Choroid plexus epithelial cell (primary cell): ENCODE measurements at places on chromosomes 5 and 9.

DNA sequence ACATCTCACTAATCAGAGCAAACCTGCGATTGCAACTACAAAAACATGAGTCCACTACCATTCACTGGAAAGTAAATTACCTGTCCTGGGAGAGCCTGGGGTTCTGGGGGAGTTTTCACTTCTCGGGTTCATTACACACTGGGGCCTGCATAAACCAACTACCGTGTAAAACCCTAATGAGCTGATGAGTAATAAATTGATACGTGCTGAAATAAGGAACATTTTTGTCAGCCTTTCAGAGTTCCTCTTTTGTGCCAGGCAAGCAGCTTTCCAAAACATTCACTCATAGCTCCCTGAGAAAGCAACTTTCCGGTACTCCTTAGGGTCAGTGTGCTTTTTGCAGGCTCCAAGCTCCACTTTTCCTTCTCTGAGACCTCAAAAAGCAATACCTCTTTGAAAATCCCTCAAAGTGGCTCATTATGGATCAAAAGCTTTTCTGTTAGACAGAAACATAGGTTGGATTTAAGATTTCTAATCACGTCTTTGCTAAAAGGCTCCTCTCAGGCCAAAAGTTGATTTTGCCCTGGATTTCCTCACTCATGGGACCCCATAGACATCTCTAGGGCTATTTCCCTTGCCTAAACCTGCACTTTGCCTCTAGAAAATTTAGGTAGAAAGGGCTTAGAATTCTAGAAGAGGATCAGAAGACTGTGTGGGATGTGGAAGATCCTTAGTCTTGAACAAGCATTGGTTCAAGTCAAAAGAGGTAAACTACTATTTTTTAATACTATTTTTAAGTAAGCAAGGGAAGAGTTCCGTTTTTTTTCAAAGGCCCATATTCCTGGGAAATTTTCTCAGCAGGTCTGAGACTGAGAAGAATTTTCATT, 74.8 kb downstream of the ST8SIA4 start:
- no peak for DNase-seq

- DNase-seq, result peak; percentile 19
Measured at GRCh38 chr5:37836592-37837413, 3.0 kb downstream of the GDNF start.

DNA sequence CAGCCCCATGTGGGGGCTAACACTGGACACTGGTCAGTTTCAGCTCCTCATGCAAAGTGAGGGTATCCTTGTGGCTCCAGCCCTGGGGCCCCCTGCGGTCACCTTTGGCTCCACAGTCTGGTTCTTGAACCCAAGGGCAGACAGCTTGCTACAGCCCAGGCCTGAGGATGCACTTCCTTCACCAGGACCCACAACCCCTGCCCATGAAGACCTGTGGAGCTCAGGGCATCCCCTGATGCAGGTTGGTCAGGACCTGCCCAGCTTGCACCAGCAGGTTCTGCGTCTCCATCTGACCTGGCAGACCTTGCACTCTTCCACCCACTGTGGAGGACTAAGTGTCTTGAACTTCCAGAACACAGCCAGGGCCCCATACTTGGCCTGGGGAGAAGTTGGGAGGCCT, 3.7 kb upstream of the MRNIP start:
- DNase-seq, result no peak

DNA sequence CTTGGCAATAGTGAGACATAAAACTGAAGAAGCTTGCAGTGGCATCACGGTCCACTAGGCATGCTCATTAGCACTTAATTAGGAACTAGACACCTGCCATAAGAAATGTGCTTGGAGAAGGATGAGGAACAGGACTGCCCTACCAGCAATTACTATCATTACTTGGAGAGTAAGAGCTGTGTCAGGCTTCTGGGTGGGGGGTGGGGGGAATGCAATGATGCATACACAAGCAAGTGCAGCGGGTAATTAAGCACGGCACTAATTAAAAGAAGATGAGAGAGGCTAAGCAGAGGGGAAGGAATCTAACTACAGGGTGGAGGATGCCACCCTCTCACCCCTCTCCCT, 53.1 kb downstream of the TLE1 start:
- no peak for DNase-seq

- DNase-seq, result no peak
Measured at GRCh38 chr5:76081811-76082771, 1.1 kb upstream of the SV2C start.

DNA sequence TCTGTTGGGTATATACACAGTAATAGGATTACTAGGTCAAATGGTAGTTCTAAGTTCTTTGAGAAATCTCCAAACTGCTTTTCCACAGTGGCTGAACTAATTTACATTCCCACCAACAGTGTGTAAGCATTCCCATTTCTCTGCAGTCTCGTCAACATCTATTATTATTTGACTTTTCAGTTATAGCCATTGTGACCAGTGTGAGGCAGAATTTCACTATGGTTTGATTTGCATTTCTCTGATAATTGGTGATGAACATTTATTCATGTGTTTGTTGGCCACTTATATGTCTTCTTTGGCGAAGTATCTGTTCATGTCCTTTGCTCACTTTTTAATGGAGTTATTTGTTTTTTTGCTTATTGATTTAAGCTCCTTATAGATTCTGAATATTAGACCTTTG, 596.2 kb upstream of the DAB2 start:
- DNase-seq, result peak; percentile 23

DNA sequence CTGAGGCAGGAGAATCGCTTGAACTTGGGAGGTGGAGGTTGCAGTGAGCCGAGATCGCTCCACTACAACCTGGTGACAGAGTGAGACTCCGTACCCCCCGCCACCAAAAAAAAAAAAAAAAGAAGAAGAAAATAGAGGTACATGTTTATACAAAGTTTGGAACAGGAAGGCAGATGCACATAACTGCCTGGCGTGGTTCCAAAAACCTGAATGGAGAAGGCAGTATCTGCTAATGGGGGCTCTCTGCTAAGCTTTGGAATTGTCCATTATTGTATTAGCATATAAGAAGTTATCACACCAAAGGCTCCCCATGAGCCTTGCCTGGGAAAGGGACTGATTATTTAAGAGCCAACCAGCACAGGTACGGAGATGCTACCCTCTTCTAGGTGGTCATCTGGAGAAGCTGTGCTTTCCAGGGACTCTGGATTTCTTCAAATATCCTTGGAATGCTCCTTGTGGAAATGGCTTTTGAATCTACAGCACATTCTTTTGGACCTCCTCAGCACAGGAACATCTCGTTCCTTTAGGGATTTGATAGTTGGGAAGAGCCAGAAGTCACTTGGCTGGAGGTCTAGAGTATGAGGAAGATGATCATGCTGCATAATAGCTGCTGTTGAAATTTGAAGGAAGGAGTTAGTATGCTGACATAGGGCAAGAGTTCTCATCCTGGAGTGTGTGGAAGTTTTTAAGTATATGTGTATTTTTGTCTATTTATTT, 42.5 kb upstream of the ABCA1 start:
- no peak for DNase-seq

- DNase-seq, result no peak
Measured at GRCh38 chr9:107178293-107178692, 104.8 kb upstream of the RAD23B start.

- DNase-seq, result no peak
Measured at GRCh38 chr9:70475211-70475610, 60.8 kb upstream of the KLF9 start.

- DNase-seq, result no peak
Measured at GRCh38 chr9:114496011-114496410, 9.3 kb downstream of the WHRN start.

DNA sequence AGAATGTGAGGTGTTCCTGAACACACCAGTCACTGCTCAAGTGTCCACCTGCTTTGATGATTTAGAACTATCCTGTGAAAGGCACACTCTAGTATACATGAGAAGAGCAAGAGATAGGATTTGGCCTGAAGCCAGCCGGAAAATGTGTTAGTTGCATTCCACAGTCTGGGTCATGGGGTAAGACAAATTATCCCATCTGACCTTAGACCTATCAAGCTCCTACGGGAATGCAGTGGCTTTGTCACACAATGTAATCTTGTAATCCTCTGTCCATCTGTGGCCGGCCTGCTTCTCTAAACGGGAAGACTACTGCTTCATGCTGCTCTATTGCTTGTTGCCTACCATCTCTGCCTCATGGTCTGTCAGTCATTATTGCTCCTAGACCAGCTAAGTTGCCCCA, 92.4 kb upstream of the PRRC1 start:
- DNase-seq, result peak; percentile 47

DNA sequence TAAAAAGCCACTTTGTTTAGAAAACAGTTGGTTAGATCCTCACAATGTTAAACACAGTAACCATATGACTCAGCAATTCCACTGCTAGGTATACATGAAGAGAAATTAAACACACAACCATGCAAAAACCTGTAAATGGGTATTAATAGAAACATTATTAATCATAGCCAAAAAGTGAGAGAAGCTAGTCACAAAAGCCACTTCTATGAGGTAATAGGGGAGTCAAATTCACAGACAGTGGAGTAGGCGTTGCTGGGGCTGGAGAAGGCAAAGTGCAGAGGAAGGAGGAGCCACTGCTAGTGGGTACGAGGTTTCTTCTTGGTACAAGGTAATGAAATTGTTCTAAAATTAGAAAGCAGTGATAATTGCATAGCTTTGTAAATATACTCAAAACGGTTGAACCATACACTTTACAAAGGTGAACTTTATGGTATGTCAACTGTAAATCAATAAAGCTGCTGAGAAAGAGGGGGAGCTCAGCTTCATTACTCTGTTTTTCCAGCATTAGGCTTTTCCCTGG, 364.4 kb downstream of the GADD45G start:
- no peak for DNase-seq

- DNase-seq, result peak; percentile 87
Measured at GRCh38 chr5:10518347-10518746, 45.5 kb upstream of the ANKRD33B start.

- peak; percentile 16 for DNase-seq
Measured at GRCh38 chr5:151448038-151448985, 909 bp downstream of the SLC36A1 start.

DNA sequence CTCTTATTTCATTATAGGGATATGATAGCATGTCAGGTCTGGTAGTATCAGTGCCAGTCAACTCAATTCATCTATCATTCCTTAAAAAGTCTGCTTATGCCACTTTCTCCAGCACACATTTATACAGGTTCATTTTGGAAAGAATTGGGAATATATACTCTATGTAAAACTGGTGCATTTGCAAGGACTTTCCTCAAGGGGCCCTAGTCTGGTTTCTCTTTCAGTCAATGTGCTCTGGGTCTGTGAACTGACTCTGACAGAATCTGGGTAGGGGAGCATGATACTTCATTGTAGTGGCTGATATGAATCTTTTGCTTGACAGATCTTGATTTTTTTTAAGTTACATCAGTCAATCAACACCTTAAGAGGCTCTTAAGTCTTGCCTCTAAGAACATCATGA, 313.9 kb downstream of the HTR1A start:
- DNase-seq, result no peak

DNA sequence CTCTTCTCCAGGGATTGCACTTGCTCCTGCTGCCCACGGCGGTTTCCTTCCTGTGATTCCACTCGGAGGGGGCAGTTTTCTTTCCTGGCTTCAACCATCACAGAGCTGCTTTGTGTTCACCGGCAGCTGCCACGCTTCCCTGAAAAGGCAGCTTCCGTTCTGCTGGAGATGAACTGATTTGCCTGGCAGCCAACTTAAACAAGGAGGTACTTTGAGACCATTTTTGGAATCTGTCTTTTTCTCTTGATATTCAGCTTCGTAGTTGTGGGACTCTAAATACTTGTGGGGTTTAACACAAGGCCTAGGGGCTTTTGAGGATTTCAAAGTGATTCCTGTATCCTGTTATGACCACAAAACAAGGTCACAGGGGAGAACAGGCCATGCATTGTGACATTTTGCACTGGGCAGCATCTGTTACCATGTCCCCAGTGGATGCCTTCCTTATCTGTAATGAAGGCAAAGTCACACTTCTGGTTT, 192.0 kb downstream of the MTRR start:
- no peak for DNase-seq

DNA sequence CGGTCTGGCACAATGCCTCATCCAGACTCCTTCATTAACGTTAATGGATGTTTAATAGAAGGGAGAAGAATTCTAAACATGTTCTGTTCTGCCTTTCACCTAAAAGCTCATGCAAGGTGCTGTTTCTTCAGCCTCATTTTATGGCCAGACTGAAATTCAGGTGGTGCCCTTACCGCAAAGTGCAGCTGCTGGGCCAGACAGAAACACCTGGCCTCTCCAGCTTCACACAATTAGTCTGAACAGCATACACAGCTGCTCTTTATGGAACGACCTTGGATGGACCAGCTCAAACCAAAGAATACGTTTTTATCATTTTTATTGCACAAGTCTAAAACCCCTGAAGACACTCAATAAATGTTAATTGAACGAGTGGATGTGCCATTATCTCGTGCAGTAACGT, 4.6 kb downstream of the SNCAIP start:
- DNase-seq, result no peak

DNA sequence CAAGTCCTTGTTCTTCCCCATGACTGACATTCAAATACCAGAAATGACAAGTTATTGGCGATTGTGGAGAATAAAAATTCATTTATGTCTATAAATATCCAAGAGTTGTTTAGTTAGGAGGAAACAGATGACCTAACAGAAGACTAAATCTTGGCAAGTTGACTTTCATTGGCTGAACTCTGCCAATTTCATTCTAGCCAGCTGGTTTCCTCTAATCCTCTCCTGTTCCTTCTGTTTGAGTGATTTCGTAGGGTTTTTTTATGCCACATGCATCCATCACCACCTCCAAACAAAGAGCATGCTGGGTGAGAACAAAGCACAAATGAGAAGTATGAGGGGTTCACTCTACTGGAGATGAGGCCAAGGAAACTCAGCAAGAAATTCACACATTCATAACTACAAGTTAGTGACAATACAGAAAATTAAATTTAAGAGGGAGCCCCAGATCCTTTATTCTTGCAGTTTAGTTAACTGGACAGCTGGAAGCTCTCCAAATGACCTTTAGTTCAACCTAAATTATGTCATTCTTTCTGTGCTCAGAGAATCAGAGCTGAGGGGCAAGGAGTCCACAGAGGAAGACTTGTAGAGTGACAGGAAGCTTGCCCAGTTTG, 932.0 kb downstream of the TLE4 start:
- DNase-seq, result peak; percentile 50

- no peak for DNase-seq
Measured at GRCh38 chr9:90927496-90927895, 125.9 kb downstream of the SYK start.
